Stimulated activated naive CD8-positive, alpha-beta T cell treated with anti-CD3 and anti-CD28 coated beads, Interleukin-15, Interleukin-2, amounts not matched to agents 100 U/mL and 50 U/mL, for 24 hours (primary cell): ENCODE measurements at places on chromosomes 7 and 10.

GRCh38 chr10:121070275-121071070 lies 219.3 kb downstream of the WDR11 start:
- DNase-seq, result no peak

DNA sequence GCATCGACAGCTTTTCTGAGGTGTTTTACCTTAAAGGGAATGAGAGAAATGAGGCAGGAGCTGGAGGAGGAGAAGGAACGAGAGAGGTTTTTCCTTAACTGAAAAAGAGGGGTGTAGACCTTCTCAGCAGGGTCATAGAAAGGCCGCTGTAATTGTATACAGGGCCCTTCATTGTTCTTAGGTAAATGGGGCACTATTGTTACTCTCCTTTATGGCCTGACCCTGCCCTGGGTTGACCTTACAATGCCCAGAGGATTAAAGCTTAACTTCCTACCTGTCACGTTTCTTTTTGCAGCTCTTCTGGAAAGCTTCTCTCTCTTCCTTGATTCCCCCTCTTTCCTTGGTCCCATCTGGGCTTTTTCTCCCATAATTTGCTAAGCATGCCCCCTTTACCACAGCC lies 13.7 kb upstream of the PDLIM1 start:
- no peak for DNase-seq

GRCh38 chr7:40493609-40494051 lies 358.8 kb downstream of the SUGCT start:
- DNase-seq, result no peak

- DNase-seq, result no peak
Measured at GRCh38 chr10:11588873-11589574, 22.4 kb downstream of the USP6NL start.

- no peak for DNase-seq
Measured at GRCh38 chr10:48659790-48660189, 24.9 kb upstream of the WDFY4 start.

GRCh38 chr10:91602868-91603568 lies 29.9 kb downstream of the PPP1R3C start:
- no peak for DNase-seq

- no peak for DNase-seq
Measured at GRCh38 chr10:373015-373414, 237.8 kb downstream of the ZMYND11 start.

DNA sequence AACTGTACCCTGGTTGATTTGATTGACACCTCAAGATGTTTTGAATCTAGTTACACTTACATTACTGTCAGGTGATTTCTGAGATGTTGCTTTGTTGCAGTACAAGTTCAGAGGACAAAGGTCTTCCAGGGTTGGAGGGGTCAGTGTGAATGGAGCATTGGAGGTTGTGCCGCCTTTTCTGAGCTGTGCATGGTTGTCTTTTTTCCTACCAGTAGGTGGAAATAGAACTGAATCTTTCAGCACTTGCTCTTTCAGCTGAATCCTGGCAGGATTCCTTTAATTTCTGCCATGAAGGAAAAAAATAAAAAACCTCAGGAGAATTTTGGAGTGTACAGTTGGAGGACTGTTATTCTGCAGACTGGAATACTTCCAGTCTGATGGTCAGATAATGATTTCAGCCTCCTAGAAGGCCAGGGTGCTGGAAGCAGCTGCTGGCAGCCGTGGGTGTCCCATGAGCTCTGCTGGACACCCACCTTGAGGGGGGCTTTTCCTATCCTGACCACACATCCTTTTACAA lies 82.7 kb downstream of the PLCE1 start:
- no peak for DNase-seq

GRCh38 chr10:5550621-5551530 lies 26.1 kb downstream of the CALML3 start:
- DNase-seq, result no peak

GRCh38 chr7:133534816-133535215 lies 281.9 kb downstream of the EXOC4 start:
- DNase-seq, result no peak
